ENCODE measurements at places on chromosomes 3 and 15. TPM values are rescaled to one million over a fixed set of nuclear protein-coding genes. Genes with fewer than 3 reads are reported as not detected.

The APBA2 gene
- 29.5 TPM for total RNA-seq

The MOBP gene
- not detected for total RNA-seq

- H3K36me3 ChIP-seq, result no peaks in the 10 kb centered on the region
- no peak for DNase-seq
- peaks cover 12% of the 10 kb centered on the region for H3K27me3 ChIP-seq
- no peak overlapping the region for H3K4me3 ChIP-seq
These were observed 64.4 kb upstream of the ETV5 start for GRCh38 chr3:186173224-186173815.

DNA sequence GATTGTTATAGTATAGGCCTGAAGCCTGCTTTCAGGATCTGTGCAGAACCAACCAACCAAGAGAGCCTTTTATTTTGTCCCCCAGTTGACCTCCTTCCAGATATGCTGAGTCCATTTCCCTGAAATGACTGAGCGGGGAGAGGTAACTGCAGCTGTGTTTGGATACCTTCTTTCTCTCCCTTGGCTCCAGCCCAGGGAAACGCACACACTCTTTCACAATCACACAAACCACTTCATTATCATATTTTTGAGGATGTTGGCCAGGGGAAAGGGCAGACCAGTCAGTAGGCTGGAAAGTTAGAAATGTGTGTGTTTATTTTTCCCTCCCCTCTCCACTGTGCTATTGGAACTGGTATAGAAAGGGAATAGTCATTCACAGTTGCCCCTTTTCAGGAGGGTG is 417.7 kb upstream of the TBL1XR1 start:
- DNase-seq, result no peak
- peak overlapping the region; percentile 39 for H3K27ac ChIP-seq
- H3K4me3 ChIP-seq, result no peak overlapping the region
- no peaks in the 10 kb centered on the region for H3K27me3 ChIP-seq
- peaks cover 6% of the 10 kb centered on the region for H3K4me1 ChIP-seq

The STAB1 gene
- 0.05 TPM for total RNA-seq

- peaks cover 72% of the 10 kb centered on the region for H3K4me1 ChIP-seq
- peaks cover 53% of the 10 kb centered on the region for H3K36me3 ChIP-seq
- DNase-seq, result no peak
These were observed 28.1 kb downstream of the ATRIP start for GRCh38 chr3:48474619-48475018.

GRCh38 chr3:172517859-172518466 is 5.3 kb downstream of the TNFSF10 start:
- peak overlapping the region; percentile 74 for H3K4me3 ChIP-seq
- H3K4me1 ChIP-seq, result peaks cover 68% of the 10 kb centered on the region
- H3K36me3 ChIP-seq, result peaks cover 84% of the 10 kb centered on the region
- peak overlapping the region; percentile 94 for H3K27ac ChIP-seq
- no peaks in the 10 kb centered on the region for H3K27me3 ChIP-seq

- DNase-seq, result no peak
- no peaks in the 10 kb centered on the region for H3K4me1 ChIP-seq
- no peak overlapping the region for H3K4me3 ChIP-seq
- no peaks in the 10 kb centered on the region for H3K27me3 ChIP-seq
- H3K36me3 ChIP-seq, result no peaks in the 10 kb centered on the region
These were observed 90.6 kb upstream of the SPATA12 start for GRCh38 chr3:56969851-56970250.

The AMT gene
- total RNA-seq, result 4.7 TPM

The ITPKA gene
- 0.24 TPM for total RNA-seq

DNA sequence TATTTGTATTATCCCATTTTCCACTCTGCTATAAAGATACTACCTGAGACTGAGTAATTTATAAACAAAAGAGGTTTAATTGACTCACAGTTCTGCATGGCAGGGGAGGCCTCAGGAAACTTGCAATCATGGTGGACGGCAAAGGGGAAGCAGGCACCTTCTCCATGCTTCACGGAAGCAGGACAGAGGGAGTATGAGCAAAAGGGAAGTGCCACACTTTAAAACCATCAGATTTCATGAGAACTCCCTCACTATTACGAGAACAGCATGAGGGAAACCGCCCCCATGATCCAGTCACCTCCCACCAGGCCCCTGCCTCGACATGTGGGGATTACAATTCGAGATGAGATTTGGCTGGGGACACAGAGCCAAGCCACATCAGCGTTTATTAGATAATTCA is 172.8 kb downstream of the NR2F2 start:
- DNase-seq, result no peak
- H3K36me3 ChIP-seq, result no peaks in the 10 kb centered on the region
- no peaks in the 10 kb centered on the region for H3K4me1 ChIP-seq
- no peak overlapping the region for H3K27ac ChIP-seq

- peaks cover 19% of the 10 kb centered on the region for H3K36me3 ChIP-seq
- DNase-seq, result peak; percentile 88
- H3K4me1 ChIP-seq, result peaks cover 27% of the 10 kb centered on the region
- H3K4me3 ChIP-seq, result peak overlapping the region; percentile 87
- no peaks in the 10 kb centered on the region for H3K27me3 ChIP-seq
These were observed 1.4 kb upstream of the AP4E1 start for GRCh38 chr15:50906954-50907600.

DNA sequence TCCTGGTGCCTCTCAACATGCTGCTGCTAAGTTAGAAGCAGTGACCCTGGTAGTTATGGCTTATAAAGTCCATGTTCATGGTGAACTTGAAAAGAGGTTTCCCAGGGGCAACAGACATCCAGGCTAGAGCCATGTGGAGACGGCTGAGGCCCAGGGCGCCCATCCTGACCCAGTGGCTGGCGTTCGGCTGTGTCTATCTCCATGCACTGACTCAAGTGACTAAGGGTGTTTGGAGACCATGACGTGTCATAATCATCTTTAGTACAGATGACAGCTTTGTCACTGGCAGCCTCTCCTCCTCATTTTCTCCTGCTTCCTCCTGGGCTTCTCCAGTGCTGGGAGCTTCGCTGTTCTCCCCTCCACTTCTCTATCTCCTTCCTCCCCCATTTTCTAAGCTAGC is 287.4 kb upstream of the LYSMD4 start:
- peaks cover 1% of the 10 kb centered on the region for H3K27me3 ChIP-seq
- H3K4me1 ChIP-seq, result no peaks in the 10 kb centered on the region
- H3K27ac ChIP-seq, result no peak overlapping the region
- DNase-seq, result no peak
- no peaks in the 10 kb centered on the region for H3K36me3 ChIP-seq

The TRPM1 gene
- not detected for total RNA-seq

DNA sequence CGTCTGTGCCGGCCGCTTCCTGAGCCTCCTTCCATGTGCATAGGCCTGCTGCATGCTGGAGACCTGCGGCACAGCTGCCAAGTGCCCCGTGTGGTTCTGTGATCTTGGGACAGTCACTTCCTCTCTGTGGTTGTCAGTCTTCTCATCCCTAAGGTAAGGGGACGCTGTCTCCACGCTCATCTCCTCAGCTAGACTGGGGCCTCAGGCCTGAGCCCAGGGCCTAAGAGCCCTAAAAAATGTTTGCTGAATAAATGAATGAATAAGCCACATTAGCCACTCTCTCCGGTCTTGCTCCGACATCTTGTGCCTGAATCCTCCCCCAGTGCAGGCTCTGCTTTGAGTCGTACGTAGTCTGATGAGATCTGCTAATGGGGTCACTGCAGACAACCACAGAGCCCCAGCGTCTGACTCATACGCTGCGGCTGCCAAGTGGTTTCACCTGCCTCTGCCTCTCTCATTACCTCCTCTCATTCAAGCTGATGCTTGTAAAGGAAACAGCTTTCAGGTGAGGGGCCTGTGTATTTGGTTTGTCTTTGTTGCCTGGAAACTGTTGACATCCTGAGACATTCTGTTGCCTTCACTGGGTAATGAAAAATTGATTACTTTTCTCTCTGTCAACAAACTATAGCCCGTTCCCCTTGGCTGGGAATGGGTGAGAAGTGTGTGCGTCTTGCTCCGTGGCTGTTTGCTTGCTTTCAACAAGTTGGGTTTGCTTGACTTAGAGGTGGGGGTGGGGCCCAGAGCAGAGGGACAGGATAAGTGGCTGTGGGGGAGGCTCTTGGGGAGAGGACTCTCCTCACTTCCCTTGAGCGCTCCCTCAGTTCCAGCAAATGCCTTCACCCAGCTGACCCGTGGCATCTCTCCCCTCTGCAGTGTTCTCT is 15.9 kb downstream of the RPLP1 start:
- H3K4me1 ChIP-seq, result peaks cover 39% of the 10 kb centered on the region
- H3K36me3 ChIP-seq, result no peaks in the 10 kb centered on the region
- peak overlapping the region; percentile 92 for H3K27ac ChIP-seq
- H3K27me3 ChIP-seq, result peaks cover 28% of the 10 kb centered on the region

DNA sequence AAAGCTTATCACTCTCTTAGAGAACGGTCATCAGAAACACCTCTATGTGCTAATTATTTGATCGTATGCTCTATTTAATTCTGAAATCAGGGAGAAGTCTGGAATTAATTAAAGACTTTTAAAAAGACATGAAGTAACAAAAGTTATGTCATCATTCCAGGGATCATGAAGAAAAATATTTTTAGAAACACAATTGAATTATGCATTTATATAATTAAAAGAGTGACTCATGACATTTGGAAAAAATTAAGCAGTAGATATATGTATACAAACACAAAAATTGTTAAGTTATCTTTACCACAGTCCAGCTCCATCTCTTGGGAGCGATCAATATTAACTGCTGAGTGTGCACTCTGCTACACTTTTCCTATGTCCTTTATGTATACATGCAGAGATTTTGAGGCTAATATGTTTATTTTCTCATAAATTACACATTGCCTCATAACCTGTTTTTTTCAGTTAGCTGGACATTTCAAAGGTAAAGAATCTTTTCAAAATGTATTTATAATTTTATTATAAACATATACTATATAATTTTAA is 717.7 kb downstream of the GBE1 start:
- no peak overlapping the region for H3K27ac ChIP-seq
- H3K36me3 ChIP-seq, result no peaks in the 10 kb centered on the region
- no peak overlapping the region for H3K4me3 ChIP-seq
- no peak for DNase-seq

The CSPG5 gene
- 0.42 TPM for total RNA-seq

GRCh38 chr3:112032098-112032731 is 2.3 kb upstream of the TMPRSS7 start:
- no peak for DNase-seq
- no peaks in the 10 kb centered on the region for H3K36me3 ChIP-seq
- no peaks in the 10 kb centered on the region for H3K4me1 ChIP-seq

DNA sequence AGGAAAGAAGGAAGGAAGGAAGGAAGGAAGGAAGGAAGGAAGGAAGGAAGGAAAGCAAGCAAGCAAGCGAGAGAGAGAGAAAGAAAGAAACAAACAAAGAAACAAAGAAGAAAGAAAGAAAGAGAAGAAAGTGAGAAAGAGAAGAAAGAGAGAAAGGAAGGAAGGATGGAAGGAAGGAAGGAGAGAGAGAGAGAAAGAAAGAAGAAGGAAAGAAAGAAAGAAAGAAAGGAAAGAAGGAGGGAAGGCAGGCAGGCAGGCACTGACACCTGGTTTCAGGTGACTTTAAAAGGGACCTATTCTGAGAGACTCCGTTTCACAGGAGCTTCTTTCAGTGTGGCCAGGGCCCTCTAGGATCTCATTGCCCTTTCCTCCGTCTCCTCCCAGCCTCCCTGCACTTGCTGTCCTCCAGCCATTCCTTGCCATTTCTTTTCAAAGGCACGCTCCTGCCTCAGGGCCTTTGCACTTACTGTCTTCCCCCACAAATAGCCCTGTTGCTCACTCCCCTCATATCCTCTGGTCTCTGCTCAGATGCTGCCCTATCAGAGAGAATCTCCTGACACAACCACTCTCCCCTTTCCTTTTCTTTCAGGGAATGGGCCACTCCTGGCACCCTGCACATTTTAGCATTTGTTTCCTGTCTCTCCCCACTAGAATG is 31.5 kb downstream of the IL12A start:
- H3K36me3 ChIP-seq, result no peaks in the 10 kb centered on the region
- peaks cover 13% of the 10 kb centered on the region for H3K27me3 ChIP-seq
- H3K4me1 ChIP-seq, result no peaks in the 10 kb centered on the region
- no peak for DNase-seq
- H3K4me3 ChIP-seq, result no peak overlapping the region

- no peak overlapping the region for H3K4me3 ChIP-seq
- no peak overlapping the region for H3K27ac ChIP-seq
- peaks cover 7% of the 10 kb centered on the region for H3K4me1 ChIP-seq
- DNase-seq, result no peak
These were observed 30.4 kb downstream of the SLC41A3 start for GRCh38 chr3:126053513-126053912.

DNA sequence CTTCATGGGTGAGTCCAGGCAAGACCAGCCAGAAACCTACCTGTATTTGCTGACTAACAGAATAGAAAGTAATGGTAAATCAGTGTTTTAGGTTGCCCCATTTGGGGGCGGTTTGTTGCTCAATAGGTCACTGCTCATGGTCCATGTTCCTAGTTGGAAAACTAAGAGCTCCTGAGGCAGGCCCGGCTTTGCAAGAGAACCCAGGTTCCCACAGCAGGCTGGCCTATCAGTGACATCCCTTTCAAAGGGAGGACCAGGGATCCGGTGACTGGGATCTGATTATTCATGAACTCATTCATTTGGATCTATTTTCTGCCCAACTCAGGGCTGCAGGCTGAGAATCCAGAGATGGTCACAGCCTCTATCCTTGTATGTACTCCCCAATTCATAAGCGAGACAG is 163.9 kb downstream of the WNT7A start:
- no peak for DNase-seq
- no peaks in the 10 kb centered on the region for H3K36me3 ChIP-seq
- H3K27me3 ChIP-seq, result no peaks in the 10 kb centered on the region
- no peak overlapping the region for H3K27ac ChIP-seq

The DLL4 gene
- not detected for total RNA-seq

The JMJD7 gene
- total RNA-seq, result 22.8 TPM

The SERPINI2 gene
- not detected for total RNA-seq

- H3K4me1 ChIP-seq, result no peaks in the 10 kb centered on the region
- no peak for DNase-seq
- no peak overlapping the region for H3K27ac ChIP-seq
- H3K36me3 ChIP-seq, result no peaks in the 10 kb centered on the region
- H3K27me3 ChIP-seq, result peaks cover 2% of the 10 kb centered on the region
These were observed 10.6 kb upstream of the SFMBT1 start for GRCh38 chr3:53056442-53056841.

The GNAT1 gene
- not detected for total RNA-seq

DNA sequence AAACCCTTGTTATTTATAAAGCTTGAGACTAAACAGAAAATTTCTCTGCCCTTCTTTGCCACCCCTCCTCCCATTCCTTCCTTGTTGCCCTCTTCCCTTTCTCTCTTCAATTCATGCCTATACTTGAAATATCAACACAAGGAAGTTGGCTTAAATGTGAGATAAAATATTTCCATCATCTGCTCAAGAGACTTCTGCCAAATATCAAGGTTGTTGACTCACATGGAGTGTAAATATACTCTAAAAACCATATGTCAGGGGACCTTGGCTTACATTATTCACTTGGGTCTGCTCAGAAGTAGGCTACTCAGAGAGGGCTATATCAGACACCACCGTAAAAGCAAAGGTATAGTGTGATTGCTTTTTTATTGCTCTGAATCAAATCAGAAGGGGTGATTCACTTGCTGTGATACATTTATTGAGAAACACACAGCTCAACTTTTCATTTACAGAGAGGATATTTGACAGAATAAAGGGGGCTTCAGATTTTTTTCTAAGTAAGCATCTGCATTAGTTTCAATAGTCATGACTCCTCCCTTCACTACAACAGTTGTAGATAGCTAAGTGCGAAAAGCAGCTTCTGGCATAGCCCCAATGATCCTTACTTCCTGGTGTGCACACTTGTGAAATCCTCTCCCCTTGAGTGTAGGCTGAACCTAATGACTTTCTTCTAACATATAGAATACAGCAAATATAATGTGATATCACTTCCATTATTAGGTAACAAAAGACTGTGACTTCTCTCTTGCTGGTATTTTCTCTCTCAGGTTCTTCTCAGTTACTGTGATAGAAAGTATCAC is 386.2 kb downstream of the EFHB start:
- no peak for DNase-seq
- H3K36me3 ChIP-seq, result no peaks in the 10 kb centered on the region
- no peaks in the 10 kb centered on the region for H3K27me3 ChIP-seq

Data from activated CD8-positive, alpha-beta T cell treated with anti-CD3 and anti-CD28 coated beads, Interleukin-2, amount 10 ng/mL, durations not matched to agents 7 days and 5 days (primary cell).